Right lung (tissue), 10 donors: ENCODE measurements at places on chromosomes 2 and 18.

- no peak for DNase-seq
Measured at GRCh38 chr2:96423828-96424227, 81.3 kb downstream of the NEURL3 start.

DNA sequence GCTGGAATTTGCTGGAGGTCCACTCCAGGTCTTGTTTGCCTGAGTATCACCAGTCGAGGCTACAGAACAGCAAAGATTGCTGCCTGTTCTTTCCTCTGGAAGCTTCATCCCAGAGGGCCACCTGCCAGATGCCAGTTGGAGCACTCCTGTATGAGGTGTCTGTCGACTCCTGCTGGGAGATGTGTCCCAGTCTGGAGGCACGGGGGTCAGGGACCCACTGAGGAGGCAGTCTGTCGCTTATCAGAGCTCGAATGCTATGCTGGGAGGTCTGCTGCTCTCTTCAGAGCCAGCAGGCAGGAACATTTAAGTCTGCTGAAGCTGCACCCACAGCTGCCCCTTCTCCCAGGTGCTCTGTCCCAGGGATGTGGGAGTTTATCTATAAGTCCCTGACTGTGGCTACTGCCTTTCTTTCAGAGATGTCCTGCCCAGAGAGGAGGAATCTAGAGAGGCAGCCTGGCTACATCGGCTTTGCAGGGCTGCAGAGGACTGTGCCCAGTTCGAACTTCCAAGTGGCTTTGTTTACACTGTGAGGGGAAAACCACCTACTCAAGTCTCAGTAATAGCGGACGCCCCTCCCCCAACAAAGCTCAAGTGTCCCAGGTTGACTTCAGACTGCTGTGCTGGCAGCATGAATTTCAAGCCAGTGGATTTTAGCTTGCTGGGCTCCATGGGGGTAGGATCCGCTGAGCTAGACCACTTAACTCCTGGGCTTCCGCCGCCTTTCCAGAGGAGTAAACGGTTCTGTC is 301.1 kb downstream of the ERBB4 start:
- peak; percentile 11 for DNase-seq

DNA sequence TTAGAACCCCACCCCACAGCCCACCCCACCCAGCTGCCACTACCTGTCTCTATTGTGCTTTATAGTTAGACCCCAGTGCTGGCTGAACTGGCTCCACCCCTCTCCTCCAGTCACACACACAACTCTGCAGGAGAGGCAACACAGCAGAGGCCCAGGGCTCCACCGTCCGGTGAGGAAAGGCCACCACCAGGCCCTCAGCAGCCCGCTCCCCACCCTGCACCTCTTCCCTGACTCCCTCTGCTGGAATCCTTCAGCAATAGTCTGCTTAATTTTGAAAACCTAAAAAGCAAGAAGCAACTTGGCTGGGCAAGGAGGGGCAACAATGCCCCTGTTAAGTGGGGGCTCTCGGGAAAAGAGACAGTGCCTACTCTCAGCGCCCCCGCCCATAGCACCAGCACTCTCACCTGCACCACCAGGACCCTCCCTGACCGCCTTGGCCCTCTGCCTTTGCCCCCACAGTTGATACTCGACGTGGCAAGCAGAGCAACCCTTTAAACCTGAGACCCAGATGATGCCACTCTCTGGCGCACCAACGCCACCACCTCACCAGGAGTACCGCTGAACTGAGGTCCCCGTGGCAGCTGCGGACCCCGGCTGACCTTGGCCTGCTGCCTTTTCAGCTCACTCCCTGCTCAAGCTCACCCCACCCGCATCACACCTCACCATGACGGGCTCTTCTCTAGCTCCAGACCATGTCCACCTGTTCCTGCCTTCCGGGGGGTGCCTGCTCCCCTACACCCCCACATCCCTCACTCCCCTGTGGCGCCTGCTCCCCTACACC is 45.7 kb downstream of the NDUFA10 start:
- peak; percentile 25 for DNase-seq

- no peak for DNase-seq
Measured at GRCh38 chr2:101768556-101769220, 71.2 kb downstream of the MAP4K4 start.

DNA sequence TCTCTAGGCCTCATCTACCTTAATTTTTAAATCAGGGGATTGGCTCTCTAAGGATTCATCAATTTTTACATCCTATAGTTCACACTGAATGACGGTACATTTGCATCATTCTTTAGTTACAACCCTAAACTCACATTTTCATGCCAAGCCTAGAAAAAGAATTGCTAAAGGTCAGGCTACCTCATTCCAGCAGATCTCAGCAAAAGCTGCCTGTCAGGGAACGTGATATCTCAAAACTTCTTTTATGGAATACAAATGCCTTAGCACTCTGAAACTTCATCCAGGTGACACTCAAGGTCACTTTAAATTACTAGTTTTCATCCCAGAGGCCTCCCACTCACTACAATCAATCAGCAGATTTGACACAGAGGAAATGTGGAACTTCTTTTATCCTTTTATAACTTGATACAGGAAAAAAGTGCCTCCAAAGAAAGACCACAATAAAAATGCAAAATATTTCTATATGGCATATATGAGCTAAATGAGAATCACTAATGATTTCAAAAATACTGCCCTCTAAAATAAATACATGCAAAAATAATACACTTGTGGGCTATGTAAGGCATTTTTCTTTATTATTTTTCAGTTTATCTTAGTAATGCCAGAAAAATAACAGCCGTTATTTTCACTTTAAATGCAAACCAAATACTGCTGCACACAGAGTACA is 91.5 kb downstream of the ARHGEF33 start:
- no peak for DNase-seq

GRCh38 chr2:3251946-3252345 is 125.7 kb downstream of the EIPR1 start:
- DNase-seq = no peak

DNA sequence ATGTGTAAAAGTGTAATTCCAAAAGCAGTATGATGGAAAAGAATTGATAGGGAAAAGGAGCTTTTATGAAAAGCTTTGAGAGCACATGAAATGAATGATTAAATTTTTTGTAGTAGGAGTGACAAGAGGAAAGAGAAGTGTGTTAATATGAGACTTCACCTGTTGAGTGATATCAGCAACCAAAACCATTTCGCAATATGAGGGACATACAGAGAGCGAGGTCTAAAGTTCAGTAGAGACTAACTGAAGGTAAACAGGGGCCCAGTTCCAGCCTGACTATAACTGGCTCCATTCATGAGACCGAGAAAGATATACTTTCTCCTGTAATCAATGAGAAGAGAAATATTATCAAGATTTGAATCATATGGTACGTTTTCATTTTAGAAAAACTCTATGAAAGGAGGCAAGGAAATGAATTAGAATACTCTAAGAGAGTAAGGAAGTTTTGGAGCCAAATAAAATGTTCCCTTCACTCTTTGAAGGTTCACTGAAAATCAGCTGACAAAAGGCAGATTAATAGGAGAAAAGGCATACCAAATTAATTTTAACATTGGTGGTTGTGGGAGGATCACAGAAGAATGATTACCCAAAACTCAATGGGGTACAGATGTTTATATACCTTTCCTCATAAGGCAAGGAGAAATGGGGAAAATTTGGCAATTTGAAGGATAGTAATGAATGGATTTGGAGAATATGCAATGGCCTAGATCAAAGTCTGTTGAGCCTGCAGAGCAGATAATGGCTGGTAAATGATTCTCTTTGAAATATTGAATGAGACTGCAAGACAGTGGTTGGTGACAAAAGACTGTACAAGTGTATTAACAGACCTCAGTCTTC is 932.2 kb downstream of the TDRD15 start:
- DNase-seq = no peak

DNA sequence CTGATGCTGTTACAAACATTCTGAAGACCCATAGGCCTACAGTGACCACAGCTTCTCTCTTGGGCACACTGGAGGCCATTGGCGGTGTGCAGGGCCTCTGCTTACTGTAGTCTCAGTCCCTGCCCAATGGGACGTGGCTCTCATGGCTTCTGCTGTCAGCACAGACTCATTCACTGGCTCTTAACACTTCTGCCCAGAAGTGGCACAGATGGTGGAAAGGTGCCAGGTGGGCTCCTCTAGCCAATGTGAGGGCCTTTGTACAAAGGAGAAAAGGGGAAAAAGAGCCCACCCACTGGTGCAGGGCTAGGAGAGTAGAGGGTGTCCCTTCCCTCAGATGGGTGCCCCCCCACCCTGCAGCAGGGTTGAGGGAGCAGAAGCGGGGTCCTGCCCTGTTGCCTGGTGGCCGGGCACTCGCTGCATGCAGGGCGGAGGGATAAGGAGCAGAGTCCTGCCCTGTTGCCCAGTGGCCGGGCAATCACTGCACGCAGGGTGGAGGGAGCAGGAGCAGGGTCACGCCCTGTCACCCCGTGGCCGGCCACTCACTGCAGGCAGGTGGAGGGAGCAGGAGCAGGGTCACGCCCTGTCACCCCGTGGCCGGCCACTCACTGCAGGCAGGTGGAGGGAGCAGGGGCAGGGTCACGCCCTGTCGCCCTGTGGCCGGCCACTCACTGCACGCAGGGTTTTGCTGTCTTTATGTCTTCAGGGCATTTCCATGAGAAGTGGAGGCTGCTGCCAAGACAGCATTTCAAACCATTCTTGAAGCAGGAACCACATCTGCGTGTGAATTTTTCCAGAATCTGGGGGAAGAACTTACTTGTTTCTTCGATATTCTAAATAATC is 20.0 kb downstream of the LRRFIP1 start:
- no peak for DNase-seq

GRCh38 chr18:45328811-45329210 is 286.5 kb upstream of the SLC14A2 start:
- no peak for DNase-seq

GRCh38 chr2:228747483-228747882 is 523.6 kb downstream of the PID1 start:
- no peak for DNase-seq

DNA sequence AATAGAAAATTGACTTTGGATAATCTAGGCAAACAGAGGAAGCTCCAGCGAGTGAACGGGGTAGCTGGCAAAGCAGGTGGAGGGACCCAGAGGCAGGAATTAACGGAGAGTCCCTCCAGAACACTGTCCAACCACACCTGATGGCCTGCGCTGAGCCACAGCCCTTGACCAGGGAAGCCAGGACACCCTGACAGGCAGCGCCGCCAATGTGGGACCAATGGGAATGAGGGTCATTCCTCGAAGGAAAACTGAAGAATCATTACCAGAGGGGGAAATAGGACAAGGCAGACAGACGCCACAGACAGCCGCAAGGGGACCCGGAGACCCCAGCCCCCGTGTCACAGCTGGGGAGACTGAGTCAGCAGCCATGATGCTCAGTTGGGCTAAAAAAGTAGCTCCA is 40.8 kb downstream of the HDAC4 start:
- no peak for DNase-seq

GRCh38 chr2:241295326-241296095 is 20.0 kb downstream of the HDLBP start:
- no peak for DNase-seq

DNA sequence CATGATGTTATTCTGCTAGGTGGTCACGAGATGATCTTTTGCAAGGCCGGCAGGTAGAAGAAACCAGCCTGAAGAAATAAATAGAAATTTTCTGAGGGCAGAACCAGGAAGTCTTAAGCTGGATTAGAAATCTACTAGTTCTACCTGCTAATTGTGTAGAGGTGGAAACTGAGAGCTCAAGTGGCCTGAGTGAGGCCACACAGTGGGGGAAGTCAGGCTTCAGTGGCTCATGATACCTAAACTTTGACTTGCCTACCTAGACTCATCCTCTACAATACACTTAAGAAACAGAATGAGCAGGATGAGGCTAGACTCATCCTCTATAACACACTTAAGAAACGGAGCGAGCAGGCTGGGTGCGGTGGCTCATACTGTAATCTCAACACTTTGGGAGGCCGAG is 134.9 kb upstream of the NDUFV2 start:
- DNase-seq = no peak

GRCh38 chr2:37688771-37689468 is 17.5 kb upstream of the CDC42EP3 start:
- DNase-seq = no peak

GRCh38 chr2:129502781-129503180 is 476.7 kb upstream of the RAB6C start:
- no peak for DNase-seq

DNA sequence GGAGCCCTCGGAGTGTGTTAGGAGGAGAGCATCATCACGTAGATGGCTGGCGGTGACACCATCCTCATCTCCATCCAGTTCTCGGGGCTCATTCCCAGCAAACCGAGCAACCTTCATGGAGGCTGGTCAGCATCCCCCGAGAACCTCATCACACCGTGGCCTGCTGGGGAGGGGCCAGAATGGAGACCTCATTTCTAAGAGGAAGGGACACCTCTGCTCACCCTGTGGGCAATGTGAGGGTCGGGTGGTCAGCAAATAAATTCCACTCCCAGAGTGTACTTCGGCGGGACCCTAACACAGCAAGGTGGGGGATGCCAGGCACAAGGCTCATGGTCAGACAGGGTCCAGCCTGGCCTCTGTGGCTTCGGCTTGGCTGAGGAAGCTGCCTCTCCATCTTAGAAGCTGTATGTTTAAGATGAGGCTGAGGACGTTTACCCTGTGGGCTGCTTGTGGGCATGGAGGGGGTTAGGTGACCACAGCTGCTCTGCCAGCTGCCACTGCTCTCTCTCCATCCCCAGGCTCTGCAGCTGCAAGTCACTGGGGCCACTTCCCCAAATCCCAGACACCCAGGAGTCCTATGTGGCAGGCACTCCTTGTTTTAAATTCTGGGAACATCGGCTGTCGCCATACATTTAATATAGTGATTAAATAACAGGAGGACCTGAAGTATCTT is 56.5 kb upstream of the PXDN start:
- DNase-seq = no peak

GRCh38 chr2:68769586-68770270 is 35.1 kb downstream of the ARHGAP25 start:
- no peak for DNase-seq

DNA sequence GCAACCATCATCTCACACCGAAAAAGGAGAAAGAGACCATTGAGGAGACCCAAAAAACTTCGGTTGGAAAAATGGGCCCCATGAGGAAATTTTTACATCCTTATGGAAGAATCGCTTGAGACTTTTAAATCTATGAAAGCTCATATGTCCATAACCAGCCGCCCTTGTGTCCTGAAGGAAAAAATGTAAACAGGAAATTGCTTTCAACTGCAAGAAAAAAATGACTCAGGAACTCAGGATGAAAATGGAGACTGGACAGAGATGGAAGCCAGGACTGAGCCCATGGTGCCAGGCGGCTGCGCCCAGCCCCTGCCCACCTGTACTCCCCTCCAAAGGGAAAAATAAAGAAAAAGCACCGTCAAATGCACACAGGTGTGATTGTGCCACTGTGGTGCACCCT is 81.5 kb upstream of the SLC66A3 start:
- no peak for DNase-seq

DNA sequence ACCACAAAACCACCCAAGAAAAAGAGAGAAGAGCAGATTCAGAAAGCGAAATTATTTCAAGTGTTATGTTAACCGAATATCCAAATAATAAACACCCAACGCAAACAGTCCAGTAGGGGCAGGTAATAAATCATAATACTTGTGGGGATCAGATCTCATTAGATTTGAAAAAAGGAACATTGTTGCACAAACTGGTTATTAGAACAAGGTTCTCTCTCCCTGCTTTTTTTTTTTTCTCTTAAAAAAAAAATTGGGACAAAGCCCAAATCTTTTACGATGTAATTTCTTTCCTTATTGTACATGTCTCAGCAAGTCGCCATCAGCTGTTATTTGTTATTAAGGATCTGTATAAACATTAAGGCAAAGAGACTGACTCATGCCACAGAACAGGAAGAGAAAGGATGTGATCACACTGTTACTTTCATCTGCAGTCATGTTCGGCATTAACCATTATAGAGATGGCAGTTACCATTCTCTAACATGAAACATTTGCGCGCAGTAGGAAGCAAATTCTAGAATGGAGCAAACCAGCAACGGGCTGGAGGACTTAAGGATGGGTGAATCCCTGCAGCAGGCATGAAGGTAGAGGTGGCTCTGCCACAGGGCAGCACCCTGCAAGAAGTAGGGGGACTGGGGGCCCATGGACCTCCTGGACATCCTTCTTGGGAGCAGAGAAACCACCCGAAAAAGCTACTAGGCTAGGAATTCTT is 42.0 kb downstream of the EPHA4 start:
- no peak for DNase-seq
